ENCODE measurements at places on chromosomes 1 and 21. TPM values are rescaled to one million over a fixed set of nuclear protein-coding genes. Genes with fewer than 3 reads are reported as not detected.

Gene FOXO6
- total RNA-seq: 1.4 TPM

Gene RFX5
- 62.6 TPM for total RNA-seq

Gene UCHL5
- 11.7 TPM for total RNA-seq

Gene OPRD1
- not detected for total RNA-seq

Gene LCA5L
- total RNA-seq: not detected

Gene RGL1
- 0.83 TPM for total RNA-seq

Gene BRINP2
- total RNA-seq: not detected

Gene TRIM17
- 1.1 TPM for total RNA-seq

Gene APOBEC4
- total RNA-seq: not detected

Gene CLCA2
- not detected for total RNA-seq

Gene CENPF
- total RNA-seq: 2.0 TPM
